ENCODE measurements at places on chromosomes 13 and 19.

- DNase-seq = no peak
Observed at GRCh38 chr19:10516671-10517286, 468 bp downstream of the S1PR5 start.

GRCh38 chr19:2375353-2376121, 15.5 kb downstream of the TMPRSS9 start:
- no peak for DNase-seq

DNA sequence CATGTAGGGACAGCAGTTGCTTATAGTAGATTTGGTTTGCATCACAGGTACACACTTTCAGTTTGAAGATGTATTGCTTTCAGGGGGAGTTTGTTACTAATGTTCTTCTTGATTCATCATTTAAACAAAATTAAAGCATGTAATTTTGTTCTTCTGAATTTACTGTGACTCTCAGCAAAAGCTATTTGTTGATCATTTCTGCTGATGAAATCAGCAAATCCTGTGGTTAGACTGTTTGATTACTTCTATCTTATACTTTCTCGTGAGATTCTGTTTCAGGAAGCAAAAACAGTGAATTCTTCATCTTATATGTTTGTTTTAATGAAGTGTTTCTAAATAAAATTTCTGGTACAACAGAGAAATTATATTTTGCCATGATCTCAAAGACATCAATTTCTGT, 497.6 kb downstream of the GPC6 start:
- no peak for DNase-seq

GRCh38 chr19:46748325-46749109, 2.3 kb upstream of the STRN4 start:
- DNase-seq = peak; percentile 71

DNA sequence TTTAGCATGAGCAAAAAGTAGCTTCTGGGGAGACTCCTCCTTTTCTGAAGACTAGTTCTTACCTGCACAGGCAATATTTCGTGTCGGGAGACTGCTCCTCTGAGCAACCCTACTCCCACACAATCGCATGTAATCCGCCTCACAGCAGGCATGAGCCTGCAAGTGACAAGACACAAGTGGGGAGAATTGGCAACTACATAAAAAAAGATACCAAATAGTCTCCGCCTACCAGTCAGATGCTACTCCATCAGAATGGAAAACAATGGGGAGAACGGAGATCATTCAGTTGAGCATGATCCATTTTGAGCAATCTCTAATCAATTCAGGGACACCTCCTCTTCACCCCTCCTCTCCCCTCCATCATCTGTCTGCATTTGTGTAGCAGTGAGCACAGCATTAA, 321.0 kb downstream of the COG6 start:
- DNase-seq = no peak

DNA sequence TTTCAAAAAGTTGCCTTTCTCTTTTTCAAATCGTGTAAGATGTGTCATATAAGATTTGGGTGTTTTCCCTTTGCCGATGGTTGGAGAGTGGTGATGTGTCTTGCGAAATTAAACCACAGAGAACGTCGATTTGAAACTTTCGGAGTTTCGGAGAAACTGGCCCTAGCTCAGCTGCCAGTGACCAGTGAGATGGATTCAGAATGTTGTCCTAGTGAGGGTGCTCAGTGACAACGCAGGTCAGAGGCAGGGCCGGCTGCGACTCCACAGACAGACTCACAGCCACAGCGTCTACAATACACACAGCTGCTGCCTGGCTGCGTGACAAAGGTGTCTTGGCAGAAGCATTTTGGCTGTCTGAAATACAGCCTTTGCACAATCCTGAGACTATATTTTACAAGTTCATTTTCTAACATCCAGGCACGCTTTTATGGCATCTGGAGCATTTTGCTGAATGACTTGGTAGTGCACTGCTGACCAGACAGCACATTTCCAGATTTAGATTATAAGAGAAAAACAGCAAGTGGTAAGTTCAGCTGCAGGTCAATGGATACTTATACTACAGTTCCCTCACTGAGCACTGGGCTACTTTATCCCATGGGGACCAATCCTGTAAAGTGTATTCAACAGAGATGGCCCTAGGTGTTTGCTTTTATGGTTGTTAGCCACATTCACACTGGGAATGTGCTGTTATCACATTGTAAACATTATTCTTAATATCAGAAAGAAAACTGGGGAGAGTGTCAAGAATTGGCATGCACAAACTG, 207.5 kb downstream of the KCNRG start:
- DNase-seq = no peak

DNA sequence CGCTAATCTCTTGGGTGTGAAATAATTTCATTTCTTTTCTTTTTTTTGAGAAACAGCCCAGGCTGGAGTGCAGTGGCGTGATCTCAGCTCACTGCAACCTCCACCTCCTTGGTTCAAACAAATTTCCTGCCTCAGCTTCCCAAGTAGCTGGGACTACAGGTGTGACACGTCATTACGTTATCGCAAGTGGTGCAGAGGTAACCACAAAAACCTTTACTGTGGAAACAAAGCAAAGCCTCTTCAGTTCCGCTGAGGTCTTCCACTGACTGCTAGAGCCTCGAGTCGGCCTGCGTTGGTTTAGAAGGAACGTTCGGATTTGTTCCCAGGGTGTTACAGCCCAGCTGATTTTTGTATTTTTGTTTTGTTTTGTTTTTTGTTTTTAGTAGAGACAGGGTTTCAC, 2.0 kb upstream of the ZNF784 start:
- DNase-seq = no peak

DNA sequence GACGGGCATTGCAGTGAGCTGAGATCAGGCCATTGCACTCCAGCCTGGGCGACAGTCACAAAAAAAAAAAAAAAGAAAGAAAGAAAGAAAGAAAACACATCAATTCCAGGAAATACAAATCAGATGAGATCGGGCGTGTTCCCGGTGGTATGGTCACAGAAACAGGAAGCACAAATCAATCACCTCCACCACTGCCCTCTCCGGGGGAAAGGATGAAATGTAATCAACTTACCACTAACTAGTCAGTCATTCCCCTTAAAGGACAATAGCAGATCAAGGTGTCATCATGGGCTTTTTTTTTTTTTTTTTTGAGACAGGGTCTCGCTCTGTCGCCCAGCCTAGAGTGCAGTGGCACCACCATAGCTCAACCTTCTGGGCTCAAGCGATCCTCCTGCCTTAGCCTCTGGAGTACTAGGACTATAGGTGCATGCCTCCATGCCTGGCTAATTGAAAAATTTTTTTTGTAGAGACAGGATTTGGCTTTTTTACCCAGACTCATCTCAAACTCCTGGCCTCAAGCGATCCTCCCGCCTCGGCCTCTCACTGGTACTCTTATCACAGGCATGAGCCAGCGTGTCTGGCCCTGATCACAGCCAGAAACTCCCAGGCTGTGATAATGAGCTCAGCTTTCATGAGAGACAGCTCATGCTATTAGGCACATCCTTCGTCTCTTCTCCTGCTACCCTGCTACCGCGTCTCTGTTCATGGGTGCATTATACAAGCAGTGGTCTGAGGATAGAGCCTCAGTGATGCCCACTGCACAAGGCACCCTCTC, 6.8 kb upstream of the DPRX start:
- DNase-seq = no peak

DNA sequence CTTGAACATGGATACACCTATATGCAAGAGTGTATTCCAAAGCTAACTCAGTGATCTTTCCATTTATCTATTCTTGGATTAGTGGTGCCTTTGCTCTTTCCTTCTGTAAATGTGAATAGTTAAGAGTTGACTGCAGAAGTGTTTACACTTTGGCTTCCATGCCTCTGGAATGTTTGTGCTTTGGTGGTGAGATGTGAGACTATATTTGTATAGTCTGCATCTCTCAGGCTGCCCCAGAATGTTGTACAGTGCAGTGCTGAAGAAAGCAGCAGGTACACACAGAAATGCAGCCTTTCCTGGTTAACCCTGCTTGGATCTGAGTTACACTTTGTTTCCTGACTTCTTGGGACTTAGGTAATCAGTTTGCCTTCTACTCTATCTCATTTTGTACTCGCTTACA, 90.2 kb downstream of the DNAJC15 start:
- DNase-seq = no peak

GRCh38 chr13:98549728-98550317, 27.1 kb downstream of the STK24 start:
- no peak for DNase-seq

DNA sequence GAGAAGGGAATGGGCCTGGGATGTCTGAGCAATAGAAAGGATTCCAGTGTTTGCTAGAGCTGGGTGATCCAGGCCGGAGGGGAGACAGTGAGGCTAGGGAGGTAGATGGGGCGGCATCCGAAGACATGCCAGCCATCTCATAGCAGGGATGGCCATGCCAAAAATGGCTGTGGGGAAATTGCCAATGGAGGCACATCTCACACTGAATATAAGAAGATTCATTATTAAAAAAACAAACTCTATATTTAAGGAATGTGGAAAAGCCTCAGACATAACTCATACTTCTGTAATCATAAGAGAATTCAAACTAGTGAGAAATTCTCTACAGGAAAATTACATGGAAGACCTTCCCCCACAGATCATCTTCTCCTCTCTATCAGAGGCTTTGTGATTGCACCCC, 289.2 kb downstream of the FGF9 start:
- no peak for DNase-seq

DNA sequence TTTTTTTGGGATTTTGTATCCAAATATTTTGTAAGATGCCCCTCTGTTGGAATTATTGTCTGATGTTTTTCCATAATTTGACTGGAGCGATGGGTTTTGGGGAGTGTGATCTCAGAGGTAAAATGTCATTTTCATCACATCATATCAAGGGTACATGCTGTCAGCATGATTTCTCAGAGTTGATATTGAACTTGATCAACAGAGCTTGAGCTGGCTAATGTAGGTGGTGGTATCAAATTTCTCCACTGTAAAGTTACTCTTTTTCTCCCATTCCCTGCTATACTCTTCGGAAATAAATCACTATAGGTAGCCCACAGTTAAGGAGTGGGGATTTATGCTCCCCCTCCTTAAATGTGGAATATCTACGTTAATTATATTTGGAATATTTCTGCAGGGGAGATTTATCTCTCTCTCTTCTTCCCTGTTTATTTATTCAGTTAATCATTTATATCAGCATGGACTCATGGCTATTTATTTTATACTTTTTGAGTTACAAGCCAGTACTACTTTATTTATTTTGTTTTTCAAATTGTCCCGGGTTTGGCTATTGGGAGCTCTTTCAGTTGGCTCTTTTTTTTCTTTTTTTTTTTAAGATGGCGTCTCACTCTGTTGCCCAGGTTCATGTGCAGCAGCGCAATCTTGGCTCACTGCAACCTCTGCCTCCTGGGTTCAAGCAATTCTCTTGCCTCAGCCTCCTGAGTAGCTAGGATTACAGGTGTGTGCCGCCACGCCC, 8.8 kb downstream of the SETDB2 start:
- DNase-seq = no peak

- DNase-seq = no peak
Observed at GRCh38 chr13:65990684-65991083, 1239.5 kb downstream of the PCDH9 start.

DNA sequence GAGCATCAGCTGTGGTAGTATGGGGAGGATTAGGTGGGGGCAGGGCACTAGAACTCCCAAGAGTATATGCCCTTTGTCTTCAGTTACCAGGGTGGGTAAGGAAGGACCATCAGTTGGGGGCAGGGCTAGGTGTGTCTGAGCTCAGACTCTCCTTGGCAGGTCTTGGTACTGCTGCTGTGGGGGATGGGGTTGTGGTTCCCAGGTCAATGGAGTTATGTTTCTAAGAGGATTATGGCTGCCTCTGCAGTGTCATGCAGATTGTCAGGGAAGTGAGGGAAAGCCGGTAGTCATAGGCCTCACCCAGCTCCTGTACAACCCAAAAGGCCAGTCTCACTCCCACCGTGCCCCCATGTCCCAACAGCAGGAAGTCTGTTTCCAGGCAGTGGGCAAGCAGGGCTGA, 8.8 kb upstream of the ZNF578 start:
- DNase-seq = no peak

GRCh38 chr13:42477596-42478190, 96.3 kb upstream of the TNFSF11 start:
- DNase-seq = no peak

DNA sequence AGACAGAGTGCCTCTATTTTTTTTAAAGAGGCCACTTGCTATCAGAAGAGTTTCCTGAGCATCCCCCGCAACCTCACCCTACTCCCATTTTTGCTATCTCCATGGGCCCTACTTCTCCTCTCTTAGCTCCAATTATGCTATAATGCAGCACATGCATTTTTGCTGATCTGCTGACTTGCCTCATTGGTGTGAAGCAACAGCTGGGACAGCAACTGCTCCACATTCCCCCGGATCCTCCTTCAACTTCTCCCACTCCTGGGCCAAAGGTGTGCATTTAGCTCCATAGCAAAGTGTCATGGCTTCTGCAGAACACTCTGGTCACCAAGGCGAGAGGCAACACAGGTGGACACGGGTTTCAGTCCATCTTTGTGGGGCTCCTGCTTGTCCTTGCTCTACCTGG, 56.7 kb upstream of the USP29 start:
- DNase-seq = no peak

DNA sequence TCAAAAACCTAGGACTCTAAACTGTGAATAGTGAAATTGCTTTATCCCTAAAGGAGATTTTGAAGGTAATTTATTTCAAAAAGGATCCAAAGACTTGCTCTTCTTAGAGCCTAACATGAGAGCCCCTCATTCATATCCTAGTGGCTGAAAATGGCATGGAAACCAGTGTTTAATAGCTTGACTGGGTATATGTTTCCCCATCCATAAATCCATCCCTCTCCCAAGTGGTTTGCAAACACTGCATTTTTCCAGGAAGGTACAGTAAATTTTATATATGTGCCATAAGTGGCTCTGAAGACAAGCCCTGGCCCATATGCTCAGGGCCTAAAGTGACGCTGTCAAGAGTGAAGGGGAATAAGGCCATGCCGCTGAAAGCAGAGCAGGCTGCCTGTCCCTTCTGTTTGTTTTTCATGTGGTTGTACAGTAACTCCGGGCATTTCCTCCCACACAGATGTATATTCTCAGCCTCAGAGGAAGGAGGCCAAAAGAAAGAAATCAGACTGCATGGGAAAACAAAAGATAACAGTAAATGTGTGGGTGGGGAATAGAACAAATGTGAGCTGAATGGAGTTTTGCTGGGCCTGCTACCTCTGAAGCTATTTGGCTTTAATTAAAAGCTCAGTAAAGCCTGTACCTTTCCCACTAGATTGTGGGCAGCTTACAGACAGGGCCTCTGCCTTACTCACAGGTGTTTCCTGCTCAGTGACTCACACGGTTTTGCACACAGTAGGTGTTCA, 181.9 kb downstream of the PCDH9 start:
- no peak for DNase-seq

DNA sequence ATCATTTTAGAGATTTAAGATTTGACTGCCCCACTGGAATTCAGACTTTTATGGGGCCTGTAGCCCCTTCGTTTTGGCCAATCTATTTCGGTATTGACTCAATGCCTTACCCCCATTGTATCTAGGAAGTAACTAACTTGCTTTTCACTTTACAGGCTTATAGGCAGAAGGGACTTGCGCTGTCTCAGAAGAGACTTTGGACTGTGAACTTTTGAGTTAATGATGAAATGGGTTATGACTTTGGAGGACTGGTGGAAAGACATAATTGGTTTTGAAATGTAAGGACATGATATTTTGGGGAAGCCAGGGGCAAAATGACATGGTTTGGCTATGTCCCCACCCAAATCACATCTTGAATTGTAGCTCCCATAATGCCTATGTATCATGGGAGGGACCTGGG, 463.0 kb upstream of the KLHL1 start:
- DNase-seq = no peak
